Stimulated activated naive B cell treated with anti-CD40 and anti-IgM and Interleukin-4, amounts not matched to agents 10 μg/mL and 1 μg/mL and 100 μg/mL, for 72 hours (primary cell): ENCODE measurements at places on chromosomes 4 and X.

- DNase-seq, result no peak
Observed at GRCh38 chr4:100391086-100391485, 126.7 kb downstream of the EMCN start.

DNA sequence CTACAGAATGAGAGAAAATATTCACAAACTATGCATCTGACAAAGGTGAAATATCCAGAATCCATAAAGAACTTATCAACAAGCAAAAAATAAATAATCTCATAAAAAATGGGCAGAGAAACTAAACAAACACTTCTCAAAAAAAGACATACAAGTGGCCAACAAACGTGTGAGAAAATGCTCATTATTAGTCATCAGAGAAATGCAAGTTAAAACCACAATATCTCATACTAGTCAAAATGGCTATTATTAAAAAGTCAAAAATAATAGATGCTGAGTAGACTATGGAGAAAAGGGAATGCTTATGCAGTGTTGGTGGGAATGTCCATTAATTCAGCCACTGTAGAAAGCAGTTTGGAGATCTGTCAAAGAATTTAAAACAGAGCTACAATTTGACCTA lies 533.3 kb downstream of the TMA16 start:
- no peak for DNase-seq

GRCh38 chr4:172188248-172188988 lies 375.2 kb downstream of the GALNTL6 start:
- no peak for DNase-seq

DNA sequence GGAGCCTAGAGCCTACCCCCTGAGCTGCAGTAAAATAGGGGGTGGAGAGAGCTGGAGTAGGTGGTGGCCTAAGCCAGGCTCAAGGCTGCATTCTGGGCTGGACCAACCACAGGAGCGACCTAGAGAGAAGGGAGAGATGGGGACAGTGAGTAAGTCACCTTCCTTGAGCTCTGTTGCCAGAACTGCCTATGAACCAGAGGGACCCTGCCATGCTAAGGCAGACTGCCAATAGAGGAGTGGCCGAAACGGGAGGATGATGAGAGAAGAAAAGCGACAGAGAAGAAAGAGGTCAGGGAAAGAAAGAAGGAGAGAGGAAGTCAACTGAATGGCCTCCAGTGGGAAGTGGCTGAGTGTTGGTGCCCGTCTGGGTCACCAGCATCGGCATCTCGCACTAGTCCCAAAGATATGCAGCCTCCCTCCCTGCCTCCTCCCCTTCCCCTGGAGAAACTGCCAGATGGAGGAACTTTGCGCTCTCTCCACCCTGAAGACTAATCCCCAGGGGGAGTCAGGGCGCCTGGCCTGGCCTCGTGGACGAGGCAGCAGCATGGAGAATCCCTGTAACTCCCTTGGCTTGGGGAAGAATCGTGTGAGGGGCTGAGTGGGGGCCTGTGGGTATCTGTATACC lies 28.8 kb downstream of the ELF4 start:
- DNase-seq, result no peak

DNA sequence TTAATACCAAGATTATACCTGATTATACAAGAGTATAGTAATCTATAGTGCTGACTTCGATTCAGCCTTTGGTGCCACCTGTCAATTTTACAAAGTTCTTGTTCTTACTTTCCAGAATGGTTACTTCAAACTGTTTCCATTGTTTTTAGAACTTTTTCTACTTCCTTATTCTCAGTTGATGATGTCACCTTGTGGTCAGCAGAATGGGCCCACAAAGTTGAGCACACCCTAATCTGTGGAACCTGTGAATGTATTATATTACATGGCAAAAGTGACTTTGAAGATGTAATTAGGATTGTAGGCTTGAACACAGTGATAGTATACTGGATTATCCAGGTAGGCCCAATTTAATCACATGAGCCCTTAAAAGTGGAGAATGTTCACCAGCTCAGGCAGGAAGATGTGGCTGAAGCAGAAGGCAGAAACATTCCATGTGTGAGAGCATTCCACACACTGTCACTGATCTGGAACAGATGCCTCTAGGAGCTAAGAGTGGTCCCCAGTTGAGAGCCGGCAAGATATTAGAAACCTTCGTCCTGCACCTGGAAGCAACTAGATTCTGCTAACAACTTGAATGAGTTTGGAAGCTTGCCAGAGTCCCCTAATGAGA lies 6.3 kb upstream of the SGMS2 start:
- DNase-seq, result no peak

- DNase-seq, result no peak
Observed at GRCh38 chrX:74423289-74423998, 2.2 kb downstream of the SLC16A2 start.

GRCh38 chr4:36394352-36394903 lies 113.0 kb downstream of the DTHD1 start:
- DNase-seq, result no peak

GRCh38 chr4:13918991-13919441 lies 291.5 kb upstream of the BOD1L1 start:
- no peak for DNase-seq

DNA sequence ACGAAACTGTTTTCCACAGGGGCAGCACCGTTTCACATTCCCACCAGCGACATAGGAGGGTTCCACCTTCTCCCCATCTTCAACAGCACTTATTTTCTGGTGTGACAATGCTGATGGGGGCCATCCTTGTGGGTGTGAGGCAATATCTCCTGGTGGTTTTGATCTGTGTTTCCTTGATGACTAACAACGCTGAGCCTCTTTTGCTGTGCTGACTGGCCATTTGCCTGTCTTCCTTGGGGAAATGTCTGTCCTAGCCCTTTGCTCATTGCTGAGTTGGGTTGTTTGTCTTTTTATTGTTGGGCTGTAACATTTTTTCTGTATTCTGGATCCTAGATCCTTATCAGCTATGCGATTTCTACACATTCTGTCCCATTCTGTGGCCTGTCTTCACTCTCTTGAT lies 33.7 kb downstream of the ATP2B3 start:
- no peak for DNase-seq

- peak; percentile 59 for DNase-seq
Observed at GRCh38 chr4:78644744-78645330, 93.3 kb downstream of the ANXA3 start.

DNA sequence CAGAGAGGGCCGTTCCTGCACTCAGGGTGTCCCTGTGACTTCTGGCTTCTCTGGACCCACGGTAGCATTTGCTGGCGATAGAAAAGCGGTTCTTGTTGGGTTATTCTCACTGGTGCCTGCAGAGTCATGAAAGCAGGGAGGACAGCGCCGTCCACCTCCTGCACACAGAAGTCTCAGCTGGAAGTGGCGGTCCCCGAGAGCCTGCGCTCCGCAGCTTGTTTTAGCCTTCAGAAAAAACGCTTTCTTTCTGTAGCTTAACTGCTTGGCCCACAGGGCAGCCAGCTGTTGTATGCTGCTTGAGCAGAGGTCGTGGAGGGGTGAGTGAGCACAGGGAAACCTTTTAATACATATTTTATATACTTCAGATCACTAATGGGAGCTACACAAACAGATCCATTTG lies 400.7 kb upstream of the FAT1 start:
- DNase-seq, result no peak

- DNase-seq, result no peak
Observed at GRCh38 chr4:74038086-74038424, 434 bp downstream of the CXCL3 start.

- DNase-seq, result peak; percentile 15
Observed at GRCh38 chrX:109880629-109881028, 122.3 kb upstream of the TMEM164 start.

DNA sequence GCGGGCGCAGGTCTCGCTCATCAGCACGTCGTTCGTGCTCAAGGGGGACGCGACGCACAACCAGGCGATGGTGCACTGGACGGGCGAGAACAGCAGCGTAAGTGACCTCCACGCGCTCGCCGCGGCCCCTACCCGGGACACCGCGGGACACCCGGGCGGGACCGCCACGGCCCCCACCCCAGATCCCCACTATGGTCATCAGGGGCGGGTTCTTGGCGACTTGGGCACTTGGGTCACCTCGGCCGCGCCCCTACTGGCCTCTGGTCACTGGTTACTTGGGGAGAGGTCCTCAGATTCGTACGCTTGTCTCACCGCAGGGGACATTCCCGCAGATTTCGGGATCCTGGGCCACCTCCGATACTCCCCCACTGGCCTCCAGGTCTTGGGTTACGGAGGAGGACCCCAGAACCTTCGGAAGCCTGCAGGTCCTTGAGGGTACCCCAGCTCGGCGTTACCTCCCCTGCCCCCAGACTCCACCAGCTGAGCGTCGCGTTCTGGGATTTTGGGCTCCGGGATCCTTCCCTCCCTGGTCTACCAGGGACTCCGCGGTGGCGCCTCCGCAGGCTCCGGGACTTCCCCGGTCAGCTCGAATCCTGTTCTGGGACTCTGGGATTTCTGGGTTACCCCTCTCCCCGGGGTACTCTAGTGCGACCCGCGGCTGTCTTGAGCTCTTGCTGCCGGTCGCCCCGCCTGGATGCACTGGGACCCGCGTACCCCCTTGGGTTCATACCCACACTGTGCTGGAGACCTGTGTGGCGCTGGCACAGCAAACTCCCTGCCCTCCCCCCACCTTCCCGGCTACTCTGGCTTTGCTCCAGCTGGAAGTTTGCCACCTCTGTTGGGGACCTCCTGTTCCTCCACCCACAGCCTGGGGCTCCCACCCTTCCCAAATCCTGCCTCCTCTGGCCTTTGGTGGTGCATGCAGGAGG lies 956 bp downstream of the SORCS2 start:
- no peak for DNase-seq

DNA sequence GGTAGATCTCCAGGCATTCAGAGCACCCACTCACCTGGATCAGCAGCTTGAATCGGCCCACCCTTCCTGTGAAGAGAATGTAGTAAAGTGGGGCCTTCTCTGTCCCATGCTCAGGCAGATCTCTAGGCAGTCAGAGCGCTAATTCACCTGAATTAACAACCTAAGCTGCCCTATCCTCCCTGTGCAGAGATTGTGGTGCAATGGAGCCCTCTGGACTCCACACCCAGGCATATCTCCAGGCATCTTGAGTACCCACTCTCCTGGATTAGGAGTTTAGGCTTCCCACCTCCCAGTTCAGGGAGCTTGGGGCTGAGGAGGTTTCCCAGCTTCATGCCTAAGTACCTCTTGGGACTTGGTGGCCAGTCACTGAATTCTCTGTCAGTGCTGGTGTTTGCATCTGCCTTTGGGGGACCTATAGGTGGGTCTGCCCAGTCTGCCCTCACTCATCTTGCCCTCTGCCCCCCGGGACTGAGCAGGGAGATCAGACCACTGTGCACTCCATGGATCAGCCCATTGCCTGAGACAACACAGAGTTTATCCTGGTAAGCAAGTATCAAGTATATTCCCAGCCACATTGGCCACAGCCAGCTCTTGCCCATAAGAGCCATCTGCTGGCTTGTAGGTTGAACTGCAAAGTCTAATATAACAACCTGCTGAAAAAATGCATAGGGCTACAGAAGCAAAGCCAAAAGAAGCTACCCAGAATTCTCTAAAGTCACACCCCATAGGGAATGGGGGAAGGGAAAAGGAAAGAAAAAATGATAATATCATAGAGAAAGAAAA lies 372.9 kb downstream of the KLHL13 start:
- no peak for DNase-seq

GRCh38 chr4:41887821-41888686 lies 47.2 kb upstream of the TMEM33 start:
- DNase-seq, result no peak

GRCh38 chr4:3481113-3481531 lies 18.0 kb downstream of the DOK7 start:
- DNase-seq, result no peak

- DNase-seq, result no peak
Observed at GRCh38 chr4:105622269-105622668, 69.8 kb downstream of the ARHGEF38 start.

- DNase-seq, result no peak
Observed at GRCh38 chr4:81922313-81922712, 450.6 kb upstream of the RASGEF1B start.

DNA sequence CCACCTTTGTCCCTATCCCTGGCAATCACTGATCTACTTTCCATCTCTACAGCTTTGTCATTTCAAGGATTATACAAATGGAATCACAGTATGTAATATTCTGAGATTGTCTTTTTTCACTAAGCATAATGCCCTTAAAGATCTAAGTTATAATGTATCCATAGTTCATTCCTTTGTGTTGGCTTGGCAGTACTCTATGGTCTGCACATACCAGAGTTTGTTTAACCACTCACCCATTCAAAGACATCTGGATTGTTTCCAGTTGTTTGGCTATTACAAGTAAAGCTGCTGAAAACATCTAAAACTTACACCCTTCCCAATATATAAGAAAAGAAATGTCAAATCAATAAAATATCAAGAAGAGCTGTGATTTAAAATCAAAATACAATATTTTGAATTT lies 26.0 kb upstream of the AWAT1 start:
- no peak for DNase-seq

DNA sequence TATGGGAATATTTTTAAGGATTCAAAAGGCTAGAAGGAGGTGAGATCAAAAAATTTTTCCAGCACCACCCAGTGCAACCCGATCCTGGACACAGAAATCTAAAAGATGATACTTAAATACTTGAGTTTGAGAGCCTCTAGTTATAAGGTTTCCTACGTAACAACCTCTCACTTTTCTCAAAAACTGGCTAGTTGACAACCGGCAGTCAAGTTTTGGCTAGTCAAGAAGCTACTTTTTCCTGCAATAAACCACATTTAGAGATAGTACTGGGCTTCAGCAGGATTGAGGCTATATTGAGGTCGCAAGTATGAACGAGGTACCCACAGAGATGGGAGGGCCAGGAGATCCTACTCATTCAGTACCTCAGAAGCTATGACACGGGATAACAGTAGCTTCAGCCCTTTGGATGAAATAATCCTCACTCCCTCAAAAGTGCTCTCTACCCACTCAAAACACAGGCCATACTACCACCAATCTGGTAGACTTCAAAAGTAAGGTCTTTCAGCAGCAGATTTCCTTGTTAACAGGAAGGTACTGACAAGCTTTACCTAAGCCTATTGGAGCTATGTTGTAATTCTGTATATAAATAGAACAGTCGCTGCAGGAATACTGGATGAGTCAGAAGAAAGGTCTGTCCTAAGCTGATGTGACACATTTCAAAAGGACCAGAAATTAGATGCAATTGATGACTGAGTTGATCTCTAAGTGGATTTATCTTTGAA lies 1.5 kb upstream of the TSPAN5 start:
- DNase-seq, result no peak

GRCh38 chr4:128454881-128455280 lies 167.3 kb upstream of the PGRMC2 start:
- no peak for DNase-seq

GRCh38 chr4:114653675-114654074 lies 55.1 kb downstream of the UGT8 start:
- DNase-seq, result no peak
